GM04503 (cell line): ENCODE measurements at places on chromosomes 12 and 14.

GRCh38 chr14:89428546-89429198, 11.6 kb upstream of the FOXN3 start:
- no peak for DNase-seq

DNA sequence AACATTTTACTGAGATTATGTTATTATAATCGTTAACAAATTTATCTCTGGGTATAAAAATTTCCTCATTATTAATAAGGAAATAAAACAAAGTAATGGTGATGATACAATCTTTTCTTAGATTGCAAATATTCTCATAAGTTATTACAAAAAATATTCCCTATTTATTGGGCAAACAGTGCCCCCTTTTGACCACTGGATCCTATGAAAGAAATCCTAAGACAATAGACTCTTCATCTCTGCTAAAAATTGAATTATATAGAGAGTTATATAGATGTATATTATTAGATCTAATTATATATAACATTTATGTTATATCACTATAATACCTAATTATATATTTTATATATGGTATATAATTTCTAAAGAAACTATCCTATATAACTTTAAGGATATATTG, 94.2 kb upstream of the FGD4 start:
- no peak for DNase-seq

DNA sequence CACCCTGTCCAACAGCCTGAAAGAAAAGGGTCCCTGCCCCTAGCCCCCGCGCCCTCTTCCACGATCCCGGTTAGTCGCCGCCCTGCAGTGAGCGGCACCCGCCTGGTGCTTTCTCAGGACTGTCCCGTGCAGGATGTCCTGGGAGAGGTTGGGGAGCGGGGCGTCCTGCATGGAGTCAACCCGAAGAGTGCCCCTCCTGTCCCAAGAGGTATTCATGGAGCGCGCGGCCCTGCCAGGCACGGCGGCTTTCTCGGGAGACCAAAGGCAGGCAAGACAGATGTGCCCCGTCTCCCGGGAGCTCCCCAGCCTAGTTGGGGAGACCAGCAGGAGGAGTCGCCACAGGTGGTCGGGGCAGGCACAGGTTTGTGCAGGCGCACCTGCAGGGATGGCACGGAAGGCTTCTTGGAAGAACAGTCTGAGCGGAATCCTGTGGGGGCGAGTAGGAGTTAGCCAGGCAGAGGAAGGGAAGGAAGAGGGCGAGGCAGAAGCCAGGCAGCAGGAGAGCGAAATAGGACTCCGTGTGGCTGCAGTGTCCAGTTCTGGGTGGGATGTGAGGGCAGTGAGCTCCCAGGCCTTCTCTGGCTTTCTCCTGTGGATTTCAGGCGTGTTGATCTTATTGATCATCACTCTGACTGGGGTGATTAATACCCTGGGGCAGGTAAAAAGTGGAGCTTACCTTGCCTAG, 723 bp downstream of the SIVA1 start:
- DNase-seq: no peak

DNA sequence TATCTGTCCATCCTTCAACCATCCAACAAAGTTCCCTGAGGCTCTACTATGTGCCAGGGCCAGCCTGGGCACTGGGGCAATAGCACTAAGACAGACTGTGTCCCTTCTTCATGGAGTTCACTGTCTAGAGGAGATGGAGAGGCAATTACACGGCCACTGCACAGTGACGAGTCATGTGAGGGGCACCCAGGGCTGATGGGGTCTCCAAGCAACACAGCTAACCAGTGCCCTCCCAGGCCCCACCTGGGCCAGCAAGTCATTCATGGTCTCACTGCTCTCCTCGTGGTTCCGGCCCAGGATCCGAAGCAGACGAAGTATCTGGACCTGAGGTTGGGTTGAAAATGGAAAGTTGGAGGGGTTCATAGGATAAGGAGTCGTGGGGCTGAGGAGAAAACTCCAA, 2.7 kb downstream of the AP1G2 start:
- no peak for DNase-seq

- DNase-seq: no peak
Measured at GRCh38 chr12:56565510-56566101, 44.0 kb downstream of the RBMS2 start.

DNA sequence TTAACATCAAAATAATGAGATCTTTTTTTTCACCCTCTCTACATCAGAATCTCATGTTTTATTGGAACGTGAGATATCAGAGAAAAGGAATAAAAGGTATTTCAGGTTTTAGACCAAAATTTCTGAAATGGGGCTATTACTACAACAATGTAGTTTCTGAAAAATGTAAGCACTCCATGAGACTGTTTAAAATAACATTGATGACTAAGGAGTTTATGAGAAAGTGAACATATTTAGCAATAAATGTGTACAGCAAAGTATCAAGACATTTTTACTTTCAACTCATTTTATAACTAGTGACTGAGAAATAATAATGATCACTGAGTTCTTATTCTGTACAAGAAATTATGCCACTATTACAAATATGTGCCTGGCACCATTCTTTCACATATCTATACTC, 39.3 kb upstream of the ABCC9 start:
- DNase-seq: no peak

DNA sequence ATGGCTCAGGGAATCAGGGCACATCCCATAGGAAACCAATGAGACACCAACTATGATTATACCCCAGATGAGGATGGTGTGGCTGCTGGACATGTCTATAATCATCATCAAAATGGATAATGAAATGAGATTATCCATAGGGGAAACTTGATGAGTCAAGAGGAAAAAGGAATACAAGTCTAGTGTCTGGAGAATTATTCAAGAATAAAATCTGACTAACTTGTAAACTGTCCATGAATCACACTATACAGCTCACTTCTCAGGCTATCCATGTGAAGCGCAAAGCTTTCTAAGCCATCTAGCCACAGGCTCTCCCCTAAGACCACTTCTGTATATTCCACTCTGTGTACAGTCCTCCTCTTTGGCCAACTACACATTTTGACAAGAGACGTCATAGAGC, 52.5 kb downstream of the DUSP16 start:
- DNase-seq: peak; percentile 21

GRCh38 chr14:106396999-106397398, 870.6 kb downstream of the TMEM121 start:
- no peak for DNase-seq
